ENCODE measurements at places on chromosomes 4 and X.

- H3K4me3 ChIP-seq: no peak overlapping the region
- no peaks in the 10 kb centered on the region for H3K27me3 ChIP-seq
- no peak overlapping the region for H3K27ac ChIP-seq
- H3K4me1 ChIP-seq: no peaks in the 10 kb centered on the region
Measured at GRCh38 chr4:19047279-19047880, 1025.8 kb upstream of the LCORL start.

DNA sequence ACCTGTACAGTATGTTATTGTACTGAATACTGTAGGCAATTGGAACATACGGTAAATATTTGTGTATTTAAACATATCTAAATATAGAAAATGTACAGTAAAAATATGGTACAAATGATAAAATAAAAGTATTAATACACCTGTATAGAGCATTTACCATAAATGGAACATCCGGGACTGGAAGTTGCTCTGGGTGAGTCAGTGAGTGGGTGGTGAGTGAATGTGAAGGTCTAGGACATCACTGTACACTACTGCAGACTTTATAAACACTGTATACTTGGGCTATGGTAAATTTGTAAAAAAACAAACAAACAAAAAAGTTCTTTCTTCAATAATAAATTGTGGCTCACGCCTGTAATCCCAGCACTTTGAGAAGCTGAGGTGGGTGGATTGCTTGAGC, 52.4 kb upstream of the FHL1 start:
- no peaks in the 10 kb centered on the region for H3K27me3 ChIP-seq
- no peak overlapping the region for H3K27ac ChIP-seq
- H3K4me3 ChIP-seq: no peak overlapping the region
- no peaks in the 10 kb centered on the region for H3K36me3 ChIP-seq
- H3K4me1 ChIP-seq: no peaks in the 10 kb centered on the region
- DNase-seq: no peak

GRCh38 chrX:12949927-12950656, 24.8 kb upstream of the TMSB4X start:
- DNase-seq: peak; percentile 82
- H3K4me1 ChIP-seq: peaks cover 79% of the 10 kb centered on the region
- peak overlapping the region; percentile 92 for H3K27ac ChIP-seq
- no peaks in the 10 kb centered on the region for H3K27me3 ChIP-seq

GRCh38 chrX:2782171-2782570, 30.3 kb downstream of the XG start:
- H3K27me3 ChIP-seq: peaks cover 2% of the 10 kb centered on the region
- H3K4me3 ChIP-seq: no peak overlapping the region
- no peaks in the 10 kb centered on the region for H3K4me1 ChIP-seq
- DNase-seq: no peak

GRCh38 chrX:7570432-7571029, 272.4 kb upstream of the VCX start:
- no peak overlapping the region for H3K4me3 ChIP-seq
- H3K27ac ChIP-seq: no peak overlapping the region
- no peaks in the 10 kb centered on the region for H3K4me1 ChIP-seq
- no peaks in the 10 kb centered on the region for H3K27me3 ChIP-seq
- no peak for DNase-seq

DNA sequence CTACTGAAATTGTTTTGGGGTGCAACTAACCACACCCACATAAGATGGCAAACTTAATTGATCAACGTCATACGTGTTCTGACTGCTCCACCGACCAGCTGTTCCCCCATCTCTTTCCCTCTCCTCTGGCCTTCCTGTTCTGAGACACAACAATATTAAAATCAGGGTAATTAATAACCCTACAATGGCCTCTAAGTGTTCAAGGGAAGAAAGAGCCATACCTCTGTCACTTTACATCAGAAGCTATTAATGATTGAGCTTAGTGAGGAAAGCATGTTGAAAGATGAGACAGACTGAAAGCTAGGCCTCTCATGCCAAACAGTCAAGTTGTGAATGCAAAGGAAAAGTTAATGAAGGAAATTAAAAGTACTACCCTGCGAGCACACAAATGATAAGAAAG, 173.9 kb upstream of the FTHL17 start:
- H3K27me3 ChIP-seq: no peaks in the 10 kb centered on the region
- H3K36me3 ChIP-seq: no peaks in the 10 kb centered on the region
- DNase-seq: no peak

DNA sequence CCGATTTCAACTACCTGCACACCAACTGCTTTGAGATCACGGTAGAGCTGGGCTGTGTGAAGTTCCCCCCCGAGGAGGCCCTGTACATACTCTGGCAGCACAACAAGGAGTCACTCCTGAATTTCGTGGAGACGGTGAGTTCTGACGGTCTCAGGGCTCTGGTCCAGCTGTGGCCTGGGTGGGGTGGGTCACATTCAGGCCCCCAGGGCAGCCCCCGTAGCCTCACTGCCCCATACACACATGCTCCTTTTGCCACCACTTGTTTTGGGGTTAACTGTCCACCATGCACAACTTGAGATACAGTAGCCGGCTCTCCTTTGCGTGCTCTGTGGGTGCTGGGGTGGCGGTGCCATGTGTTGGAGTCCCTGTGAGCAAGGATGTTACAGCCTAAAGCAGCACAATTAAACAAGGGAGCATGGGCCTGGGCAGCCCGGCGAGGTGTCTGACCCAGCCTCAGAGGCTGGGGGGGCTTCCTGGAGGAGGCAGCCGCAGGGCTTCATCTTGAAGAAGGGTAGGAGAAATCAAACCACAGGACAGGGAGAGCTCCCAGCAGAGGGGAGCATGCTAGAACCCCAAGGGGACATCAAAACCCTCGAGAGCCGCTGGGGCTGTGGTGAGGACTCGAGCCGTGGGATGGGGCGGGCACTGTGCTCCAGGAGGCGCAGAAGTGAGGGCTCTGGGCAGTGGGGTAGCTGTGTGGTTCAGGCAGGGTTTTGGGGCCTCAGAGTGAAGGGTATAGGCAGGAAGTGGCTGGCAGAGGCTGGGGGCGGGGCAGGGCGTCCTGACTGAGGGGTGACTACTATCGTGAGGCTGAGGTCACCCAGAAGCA, 22.0 kb downstream of the CPZ start:
- no peak overlapping the region for H3K27ac ChIP-seq
- no peak for DNase-seq
- H3K36me3 ChIP-seq: no peaks in the 10 kb centered on the region

DNA sequence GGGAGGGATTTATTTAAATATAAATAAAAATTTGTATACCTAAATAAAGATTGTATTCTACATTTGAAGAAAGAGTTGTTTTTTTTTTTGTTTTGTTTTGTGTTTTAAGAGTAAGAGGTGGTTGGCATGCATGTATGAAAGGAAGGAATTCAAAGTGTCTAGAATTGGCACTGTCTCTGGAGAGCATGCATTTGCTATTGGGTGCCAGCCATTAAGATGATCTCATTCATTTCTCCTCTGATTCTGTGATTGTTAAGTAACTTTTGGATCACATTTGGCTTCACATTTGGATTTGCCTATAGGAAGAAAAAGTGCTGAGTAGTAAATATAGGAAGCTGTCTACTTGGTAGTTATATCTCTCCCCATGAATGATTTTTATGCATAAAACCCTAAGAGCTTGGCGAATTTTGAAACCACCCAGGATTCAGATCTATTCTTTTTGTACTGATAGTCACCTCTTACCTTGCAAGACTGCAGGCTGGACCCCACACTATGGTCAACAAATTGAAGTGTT, 7.8 kb upstream of the BOD1L1 start:
- no peaks in the 10 kb centered on the region for H3K4me1 ChIP-seq
- H3K27me3 ChIP-seq: peaks cover 14% of the 10 kb centered on the region
- H3K4me3 ChIP-seq: no peak overlapping the region
- no peak overlapping the region for H3K27ac ChIP-seq

DNA sequence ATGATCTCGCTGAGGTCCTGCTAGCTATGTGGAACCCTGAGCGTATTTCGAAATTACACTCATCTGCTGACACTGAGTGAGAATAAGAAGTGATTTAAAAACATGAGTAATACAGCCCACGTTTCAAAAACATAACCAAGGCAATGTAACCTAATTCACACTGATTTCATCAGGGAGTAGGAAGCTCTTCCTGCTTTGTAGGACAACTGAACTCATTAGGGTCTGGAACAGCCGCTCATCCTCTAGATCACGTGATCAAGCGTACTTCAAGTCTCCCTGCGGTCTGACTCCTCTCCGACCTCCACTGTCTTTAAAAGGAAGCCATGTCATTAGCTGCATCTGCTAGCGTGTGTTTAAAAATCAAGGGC, 138.0 kb downstream of the NSUN7 start:
- H3K36me3 ChIP-seq: no peaks in the 10 kb centered on the region
- no peak overlapping the region for H3K4me3 ChIP-seq
- H3K4me1 ChIP-seq: peaks cover 16% of the 10 kb centered on the region
- DNase-seq: no peak
- H3K27ac ChIP-seq: no peak overlapping the region
- peaks cover 21% of the 10 kb centered on the region for H3K27me3 ChIP-seq

- no peaks in the 10 kb centered on the region for H3K36me3 ChIP-seq
- no peak overlapping the region for H3K4me3 ChIP-seq
- H3K27me3 ChIP-seq: peaks cover 4% of the 10 kb centered on the region
- no peak for DNase-seq
- no peak overlapping the region for H3K27ac ChIP-seq
Measured at GRCh38 chrX:134572816-134573682, 85.2 kb downstream of the PLAC1 start.

DNA sequence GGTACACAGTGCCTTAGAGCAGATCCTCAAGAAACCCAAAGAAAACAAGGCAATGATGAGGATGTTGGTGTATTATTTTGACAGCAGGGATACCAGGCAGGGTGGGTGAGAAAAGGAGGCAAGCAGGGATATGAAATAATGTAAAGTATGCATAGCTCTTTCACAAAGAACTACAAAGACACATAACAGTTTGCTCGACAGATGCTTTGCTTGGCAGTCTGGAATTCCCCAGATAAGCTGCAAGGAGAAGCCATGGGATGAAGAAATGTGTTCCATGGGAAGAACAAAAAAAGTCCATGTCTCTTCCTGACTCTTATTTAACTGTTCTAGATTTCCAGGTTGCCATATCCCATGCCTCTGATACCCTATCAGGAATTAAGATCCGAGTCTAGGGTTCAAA, 75.4 kb downstream of the FAM13A start:
- H3K4me1 ChIP-seq: no peaks in the 10 kb centered on the region
- no peaks in the 10 kb centered on the region for H3K36me3 ChIP-seq
- H3K4me3 ChIP-seq: no peak overlapping the region
- no peak for DNase-seq
- H3K27ac ChIP-seq: no peak overlapping the region

GRCh38 chr4:87151730-87152129, 68.7 kb downstream of the KLHL8 start:
- H3K27me3 ChIP-seq: no peaks in the 10 kb centered on the region
- H3K27ac ChIP-seq: no peak overlapping the region
- H3K4me1 ChIP-seq: peaks cover 3% of the 10 kb centered on the region
- H3K36me3 ChIP-seq: no peaks in the 10 kb centered on the region
- no peak for DNase-seq

DNA sequence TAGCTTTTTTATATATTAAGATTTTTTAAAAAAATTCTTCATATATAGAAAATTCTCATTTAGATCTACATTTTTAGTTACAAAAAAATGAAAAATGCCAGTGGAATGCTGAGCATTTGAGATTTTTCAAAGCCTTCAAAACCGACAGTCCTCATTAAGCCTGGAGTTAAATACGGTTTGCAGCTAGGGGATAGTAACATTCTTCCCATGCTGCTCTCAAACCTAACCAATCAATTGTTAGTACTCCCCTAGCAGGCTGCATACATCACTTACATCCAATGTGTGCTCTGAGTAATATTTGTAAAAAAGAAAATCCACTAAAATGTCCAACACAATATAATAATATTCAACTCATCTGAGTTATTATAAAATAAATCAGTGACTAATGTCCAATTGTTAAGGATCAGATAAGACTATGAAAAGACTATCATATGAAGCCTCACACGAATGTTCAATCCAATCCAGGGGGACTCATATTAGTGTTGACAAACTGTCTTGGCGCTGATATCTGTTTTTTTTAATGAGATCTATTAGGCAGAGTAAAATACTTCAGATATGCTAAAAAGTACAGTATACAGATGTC, 227.6 kb upstream of the MAB21L2 start:
- no peaks in the 10 kb centered on the region for H3K36me3 ChIP-seq
- no peak overlapping the region for H3K4me3 ChIP-seq
- no peaks in the 10 kb centered on the region for H3K4me1 ChIP-seq
- DNase-seq: no peak
- no peaks in the 10 kb centered on the region for H3K27me3 ChIP-seq

DNA sequence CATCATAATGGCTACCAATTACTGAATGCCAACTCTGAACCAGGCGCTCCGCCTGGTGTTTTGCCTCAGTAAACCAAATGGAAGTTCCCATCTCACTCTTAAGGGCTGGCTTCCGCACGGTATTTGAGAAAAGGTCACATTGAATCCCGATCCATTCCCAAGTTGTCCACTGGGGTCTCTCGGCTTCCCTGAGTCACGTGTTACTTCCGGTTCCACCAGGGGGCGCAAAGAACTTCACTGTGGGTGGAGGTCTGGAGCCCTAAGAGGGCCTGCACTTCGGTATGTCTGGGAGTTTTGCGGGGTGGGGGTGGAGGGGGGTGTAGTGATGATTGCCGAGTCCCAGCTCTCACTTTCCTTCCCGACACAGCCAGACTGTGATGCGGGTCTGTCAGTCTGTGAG, 13.4 kb upstream of the NHS start:
- no peaks in the 10 kb centered on the region for H3K4me1 ChIP-seq
- H3K27ac ChIP-seq: no peak overlapping the region
- H3K4me3 ChIP-seq: no peak overlapping the region
- DNase-seq: no peak

GRCh38 chr4:163350672-163351071, 7.0 kb downstream of the NPY5R start:
- peaks cover 10% of the 10 kb centered on the region for H3K27me3 ChIP-seq
- H3K36me3 ChIP-seq: no peaks in the 10 kb centered on the region
- no peak for DNase-seq
- no peaks in the 10 kb centered on the region for H3K4me1 ChIP-seq
- no peak overlapping the region for H3K4me3 ChIP-seq

DNA sequence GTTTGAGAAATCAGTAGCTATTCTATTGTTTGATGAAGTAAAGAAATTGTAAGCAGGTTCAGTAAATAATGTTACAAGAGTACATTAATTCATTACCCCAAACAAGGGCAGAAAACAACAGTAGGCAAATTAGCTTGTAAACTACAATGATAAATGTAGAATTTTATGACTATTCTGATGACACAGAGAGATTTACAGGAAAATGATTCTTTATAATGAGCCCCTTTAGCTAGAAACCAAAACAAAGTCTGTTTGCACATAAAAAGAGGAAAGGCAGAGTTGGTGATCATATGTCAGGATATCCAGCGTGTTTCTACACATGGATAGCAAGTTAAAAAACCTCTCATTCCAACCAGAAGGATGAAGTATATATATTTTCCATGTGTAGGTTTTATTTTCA, 204.8 kb downstream of the CFAP299 start:
- peaks cover 47% of the 10 kb centered on the region for H3K27me3 ChIP-seq
- no peak for DNase-seq
- no peaks in the 10 kb centered on the region for H3K36me3 ChIP-seq
- H3K27ac ChIP-seq: no peak overlapping the region
- no peak overlapping the region for H3K4me3 ChIP-seq

DNA sequence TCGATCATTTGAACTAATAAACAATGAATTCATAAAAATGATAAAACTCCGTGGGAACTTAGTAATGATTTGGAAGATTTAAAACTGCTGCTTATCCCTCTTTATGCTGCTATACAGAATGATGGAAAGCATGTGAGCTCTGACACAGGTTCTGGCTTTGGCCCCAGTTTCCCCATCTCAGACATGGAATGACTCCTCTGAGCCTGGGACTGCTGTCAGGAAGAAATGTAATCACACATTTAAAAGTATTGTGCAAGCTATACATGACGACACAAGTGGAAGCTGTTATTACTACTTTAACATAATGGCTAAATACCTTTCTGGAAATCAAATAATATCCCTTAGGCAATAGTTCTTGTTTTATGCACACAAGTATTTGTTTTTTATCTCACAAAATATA, 161.7 kb downstream of the DCHS2 start:
- no peaks in the 10 kb centered on the region for H3K36me3 ChIP-seq
- H3K27me3 ChIP-seq: peaks cover 30% of the 10 kb centered on the region
- no peak overlapping the region for H3K4me3 ChIP-seq
- DNase-seq: no peak
